ENCODE measurements at places on chromosomes 3 and 15. TPM values are rescaled to one million over a fixed set of nuclear protein-coding genes. Genes with fewer than 3 reads are reported as not detected.

GALK2 gene
- 48.3 TPM for total RNA-seq

- no peak for DNase-seq
These were observed 53.9 kb upstream of the SLC9A9 start for GRCh38 chr3:143902210-143902609.

DNA sequence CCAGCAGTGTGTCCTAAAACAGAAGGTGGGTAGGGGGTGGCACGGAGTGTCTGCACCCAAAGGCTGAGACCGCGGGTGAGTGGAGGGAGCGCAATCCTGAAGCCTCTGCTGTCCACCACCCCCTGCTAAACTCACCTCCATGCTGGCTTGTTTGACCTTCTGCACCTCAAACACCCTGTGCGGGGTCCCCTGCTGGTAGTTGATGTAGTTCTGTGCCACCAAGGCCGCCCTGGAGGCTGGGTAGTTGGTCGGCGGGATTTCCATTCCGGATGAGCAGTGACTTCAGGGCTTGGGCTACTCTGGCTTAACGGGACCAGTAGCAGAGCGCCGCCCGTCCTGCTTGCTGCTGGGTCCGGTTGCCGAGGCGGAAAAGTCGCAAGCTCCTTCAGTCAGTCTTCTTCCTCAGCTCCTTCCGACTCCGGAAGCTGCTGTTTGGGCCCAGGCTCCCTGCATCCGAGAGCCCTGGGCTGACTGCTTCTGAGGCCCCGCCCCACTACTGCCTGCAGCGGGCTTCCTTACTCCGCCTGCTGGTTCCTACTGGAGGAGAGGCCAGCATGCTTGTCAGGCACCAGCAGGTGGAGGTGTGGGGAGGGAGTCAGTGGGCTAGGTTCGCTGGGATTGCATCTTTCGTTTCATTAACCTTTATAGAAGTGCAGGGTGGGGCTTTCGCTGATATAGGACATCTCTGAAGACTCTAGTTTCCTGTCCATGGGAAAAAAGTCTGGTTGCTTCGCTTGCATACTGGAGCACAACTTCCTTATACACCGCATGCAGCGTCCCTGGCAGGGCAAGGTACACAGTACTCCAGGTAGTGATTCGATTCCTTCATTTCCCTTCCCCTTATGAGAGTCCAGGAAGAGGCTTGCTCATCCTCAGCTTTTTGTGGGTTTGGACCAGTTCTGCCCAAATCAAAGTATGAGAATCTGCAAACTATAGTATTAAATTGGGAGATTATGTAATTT, at the start of gene LXN:
LXN (minus strand) TSS at position 434 of the 962 bp plus-strand sequence; CDS start at position 264, 170 bp downstream.
- DNase-seq = peak; percentile 95

CD200R1 gene
- total RNA-seq = 0.84 TPM

SCAMP2 gene
- total RNA-seq = 152 TPM

DNA sequence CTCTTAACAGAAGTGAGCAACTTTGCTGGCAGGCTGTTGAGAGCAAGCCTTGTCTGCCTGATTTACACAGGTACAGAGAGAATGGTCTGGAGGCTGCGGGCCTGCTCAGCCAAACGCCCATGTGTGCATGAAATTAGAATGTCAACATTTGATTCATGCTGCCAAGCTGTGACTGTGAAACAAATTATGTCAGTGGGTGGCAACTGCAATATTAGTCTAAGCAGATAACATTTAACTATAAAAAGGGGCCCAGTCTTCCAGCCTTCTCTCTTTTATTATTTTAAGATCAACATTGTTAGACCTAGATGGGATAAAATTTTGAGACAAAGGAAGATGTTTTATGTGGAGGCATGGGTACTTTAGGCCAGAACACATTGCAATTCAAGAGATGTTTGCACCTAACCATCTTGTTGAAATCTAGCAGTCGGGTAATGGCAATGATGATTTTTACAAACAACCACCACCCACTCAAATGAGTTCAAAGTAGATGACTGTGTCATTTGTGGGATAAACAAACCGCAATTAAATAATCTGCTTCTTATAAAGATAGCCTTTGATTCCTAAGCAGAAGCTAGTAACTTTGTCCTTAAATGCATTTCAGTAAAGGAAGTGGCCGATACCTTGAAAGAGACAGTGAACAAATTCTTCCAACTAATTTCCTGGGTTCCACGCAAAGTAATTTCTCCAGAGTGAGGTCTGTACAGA, 70.2 kb downstream of the FOXB1 start:
- DNase-seq = peak; percentile 19

CSK gene
- 64.3 TPM for total RNA-seq

DNA sequence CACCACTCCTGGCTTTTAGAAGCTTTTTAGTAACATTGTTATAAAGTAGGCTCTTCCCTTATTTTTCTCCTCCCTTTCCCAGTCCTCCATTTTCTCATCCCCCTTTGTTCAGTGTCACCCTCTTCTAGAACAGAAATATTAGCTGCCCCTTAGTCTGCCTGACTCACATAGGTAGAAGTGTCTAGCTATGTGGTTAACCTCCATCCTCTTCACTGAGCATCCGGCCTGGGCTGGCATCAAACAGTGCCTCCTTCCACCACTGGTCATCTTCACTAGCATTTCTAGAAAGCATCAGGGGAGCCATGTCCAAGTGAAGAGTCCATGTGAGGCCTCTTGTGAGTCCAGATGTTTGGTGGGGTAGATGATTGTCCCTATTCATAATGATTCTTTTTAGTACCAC, 70.0 kb upstream of the SKOR1 start:
- DNase-seq = no peak

SEMA5B gene
- 1.3 TPM for total RNA-seq

FSIP1 gene
- total RNA-seq = 4.1 TPM

SIDT1 gene
- total RNA-seq = 42.1 TPM

- no peak for DNase-seq
These were observed 147.9 kb upstream of the ATP2B2 start for GRCh38 chr3:10653241-10653640.

HTD2 gene
- 13.6 TPM for total RNA-seq

- no peak for DNase-seq
These were observed 134.1 kb downstream of the MBNL1 start for GRCh38 chr3:152402695-152403451.

DNA sequence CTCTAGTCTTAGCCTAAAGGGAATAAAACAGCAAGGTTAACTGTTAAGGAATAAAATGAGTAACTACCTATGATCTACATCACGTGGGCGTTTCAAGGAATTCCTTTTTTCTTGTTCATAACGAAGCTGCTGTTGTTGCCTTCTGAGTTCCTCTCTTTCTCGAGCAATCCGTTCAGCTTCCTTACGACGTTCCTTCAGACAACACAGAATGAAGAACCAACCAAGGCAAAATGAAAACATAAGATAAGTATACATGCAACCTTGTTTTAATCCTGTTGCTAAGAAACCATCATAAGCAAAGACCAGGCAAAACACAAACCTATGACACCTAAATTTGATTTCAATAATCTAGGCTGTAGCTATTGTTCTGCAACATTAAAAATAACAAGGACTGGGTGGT, 44.1 kb downstream of the SLTM start:
- DNase-seq = no peak

- peak; percentile 72 for DNase-seq
These were observed 133.7 kb upstream of the UBE2E1 start for GRCh38 chr3:23671851-23672589.

GRCh38 chr15:98823616-98824015, 175.3 kb downstream of the IGF1R start:
- DNase-seq = no peak

GRCh38 chr3:149462581-149463011, 11.9 kb upstream of the TM4SF4 start:
- no peak for DNase-seq

GOLGA6D gene
- not detected for total RNA-seq

DNA sequence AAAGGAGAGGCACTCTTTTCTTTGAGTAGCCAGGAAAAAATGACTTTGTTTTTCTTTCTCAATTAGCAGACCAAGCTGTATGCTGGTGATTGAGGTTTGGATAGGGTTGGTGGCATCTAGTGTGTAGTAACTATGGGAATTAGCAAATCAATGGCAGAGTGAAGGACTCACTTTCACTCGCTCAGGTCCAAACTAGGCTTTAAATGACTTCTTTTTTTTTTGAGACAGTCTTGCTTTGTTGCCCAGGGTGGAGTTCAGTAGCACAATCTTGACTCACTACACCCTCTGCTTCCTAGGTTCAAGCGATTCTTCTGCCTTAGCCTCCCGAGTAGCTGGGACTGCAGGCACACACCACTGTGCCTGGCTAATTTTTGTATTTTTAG, 35.9 kb downstream of the PRKCI start:
- no peak for DNase-seq

GRCh38 chr3:57929988-57930387, 78.2 kb upstream of the FLNB start:
- no peak for DNase-seq

- DNase-seq = peak; percentile 80
These were observed 3.0 kb downstream of the ALCAM start for GRCh38 chr3:105369500-105370371.

UBE2E2 gene
- 7.6 TPM for total RNA-seq

GLDN gene
- 3.7 TPM for total RNA-seq

- DNase-seq = no peak
These were observed 831 bp upstream of the ROBO2 start for GRCh38 chr3:77038930-77039605.

PTX3 gene
- 1.0 TPM for total RNA-seq

GRCh38 chr3:66816090-66816761, 181.9 kb upstream of the KBTBD8 start:
- no peak for DNase-seq

DNA sequence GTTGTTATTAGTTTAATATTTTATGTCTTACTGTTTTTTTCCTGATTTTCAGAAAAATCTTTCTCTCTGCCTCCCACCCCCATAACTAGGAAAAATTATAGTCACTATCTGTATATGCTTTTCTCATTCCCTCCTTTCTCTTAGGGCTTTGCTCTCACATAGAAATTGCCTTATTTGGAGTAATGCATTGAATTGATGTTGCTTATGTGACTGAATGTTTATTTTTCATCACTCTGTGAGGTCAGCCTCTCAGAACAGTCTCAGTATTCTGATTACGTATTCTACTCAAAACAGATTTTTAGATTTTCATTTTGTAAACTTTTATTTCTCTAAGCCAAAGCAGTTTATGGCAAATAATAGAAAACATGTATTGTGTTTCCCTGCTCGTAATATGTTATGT, 121.0 kb downstream of the SLMAP start:
- DNase-seq = no peak

SLC28A1 gene
- total RNA-seq = not detected
